ENCODE measurements at places on chromosomes 1 and 21.

- no peak for DNase-seq
Measured at GRCh38 chr1:19534281-19534680, 48.9 kb upstream of the CAPZB start.

DNA sequence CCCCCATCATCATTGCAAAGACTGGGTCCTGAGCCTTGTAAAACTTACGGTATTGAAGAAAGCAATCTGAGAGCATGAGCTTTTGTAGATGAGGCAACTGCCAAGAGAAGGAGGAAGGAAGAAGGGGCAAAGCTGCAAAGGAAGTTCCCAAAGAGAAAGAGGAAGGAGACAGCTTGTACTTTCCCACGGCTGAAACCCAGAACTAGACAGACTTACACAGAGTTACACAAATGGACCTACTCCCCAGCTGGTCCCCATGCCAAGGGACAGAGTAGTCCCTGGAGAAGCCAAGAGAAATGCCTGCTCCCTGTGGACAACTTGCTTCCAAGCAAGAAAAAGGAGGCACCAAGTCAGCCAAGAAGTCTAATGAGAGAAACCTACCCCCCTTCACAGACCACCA is 22.6 kb downstream of the SLC5A9 start:
- DNase-seq: no peak

GRCh38 chr1:2376931-2377672 is 14.3 kb downstream of the MORN1 start:
- DNase-seq: no peak

DNA sequence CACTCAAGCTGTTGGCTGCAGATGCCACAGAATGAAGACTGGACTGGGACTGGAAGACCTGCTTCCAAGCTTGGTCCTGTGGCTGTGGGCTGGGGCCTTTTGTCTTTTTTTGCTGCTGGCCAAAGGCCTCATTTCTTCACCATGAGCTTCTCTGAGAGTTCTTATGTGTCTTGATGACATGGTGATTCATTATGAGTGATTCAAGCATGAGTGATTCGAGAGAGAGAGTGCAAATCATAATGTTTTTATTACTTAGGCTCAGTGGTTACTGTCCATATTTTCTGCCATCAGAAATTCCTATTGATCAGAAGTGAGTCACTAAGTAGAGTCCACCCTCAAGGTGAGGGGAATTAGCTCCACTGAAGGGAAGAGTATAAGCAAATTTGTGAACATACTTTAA is 94.0 kb downstream of the PCP4 start:
- no peak for DNase-seq

DNA sequence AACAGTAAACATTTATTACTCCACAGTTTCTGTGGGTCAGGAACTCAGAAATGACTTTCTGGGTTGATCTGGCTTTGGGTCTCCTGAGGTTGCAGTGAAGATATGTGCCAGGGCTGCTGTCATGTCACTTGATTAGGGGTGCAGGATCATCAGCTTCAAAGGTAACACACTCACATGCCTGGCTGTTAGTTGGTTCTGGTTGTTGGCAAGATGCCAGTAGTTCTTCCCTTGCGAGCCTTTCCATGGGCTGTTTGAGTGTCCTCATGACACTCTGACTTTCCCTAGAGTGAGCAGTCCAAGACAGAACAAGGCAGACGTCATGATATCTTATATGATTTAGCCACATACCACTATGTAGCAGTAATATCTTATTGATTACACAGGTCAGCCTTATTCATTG is 1.8 kb downstream of the SWT1 start:
- no peak for DNase-seq

- DNase-seq: no peak
Measured at GRCh38 chr1:26102119-26102518, 9.5 kb upstream of the PDIK1L start.

GRCh38 chr1:14138135-14138506 is 438.1 kb downstream of the PRDM2 start:
- DNase-seq: no peak

- DNase-seq: no peak
Measured at GRCh38 chr1:13617773-13618172, 34.1 kb downstream of the PDPN start.

DNA sequence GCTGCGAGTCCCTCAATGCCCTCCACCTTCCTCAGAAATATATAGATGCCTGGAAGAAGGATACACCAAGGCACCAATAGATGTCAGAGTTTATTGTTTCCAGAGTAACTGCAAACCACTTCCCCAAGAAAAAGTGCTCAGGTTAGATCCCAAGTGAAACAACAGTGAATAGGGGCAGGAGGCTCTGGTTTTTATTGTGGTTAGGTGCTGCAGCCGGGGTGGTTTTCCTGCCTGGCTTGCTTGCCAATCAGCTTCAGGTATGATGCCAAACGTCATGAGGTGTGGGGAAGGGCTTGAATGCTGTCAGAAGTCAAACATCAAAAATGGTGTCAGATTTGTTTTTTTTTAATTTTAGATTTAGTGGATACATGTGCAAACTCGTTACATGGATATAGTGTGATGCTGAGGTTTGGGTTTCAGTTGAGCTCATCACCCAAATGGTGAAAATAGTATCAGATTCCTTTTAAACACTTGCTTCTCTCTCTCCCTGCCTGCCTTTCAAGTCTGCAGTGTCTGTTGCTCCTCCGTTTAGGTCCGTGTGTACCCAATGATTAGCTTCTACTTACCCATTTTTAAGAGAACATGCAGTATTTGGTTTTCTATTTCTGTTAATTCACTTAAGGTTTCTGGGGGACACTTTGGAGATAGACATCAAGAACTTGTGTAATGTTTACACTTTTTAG is 1317.0 kb downstream of the MRPL39 start:
- DNase-seq: no peak

DNA sequence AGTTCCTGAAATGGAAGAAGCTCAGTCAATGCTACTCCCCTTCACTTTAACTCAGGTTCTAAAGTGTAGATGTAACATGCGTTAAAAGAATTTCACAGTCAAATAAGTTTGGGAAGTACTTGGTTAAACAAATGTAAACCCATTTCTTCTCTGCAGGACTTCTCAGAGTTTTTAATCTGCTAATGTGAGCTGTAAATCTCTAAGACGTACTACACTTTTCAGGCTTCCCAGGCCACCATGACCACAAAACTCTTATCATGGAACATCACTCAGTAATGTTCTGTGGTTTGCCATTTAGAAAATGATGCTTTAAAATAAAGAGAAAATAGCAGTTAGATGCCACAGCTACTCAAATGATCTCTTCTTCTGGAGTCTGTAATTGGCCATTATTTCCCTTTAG is 104.3 kb downstream of the HHIPL2 start:
- no peak for DNase-seq

DNA sequence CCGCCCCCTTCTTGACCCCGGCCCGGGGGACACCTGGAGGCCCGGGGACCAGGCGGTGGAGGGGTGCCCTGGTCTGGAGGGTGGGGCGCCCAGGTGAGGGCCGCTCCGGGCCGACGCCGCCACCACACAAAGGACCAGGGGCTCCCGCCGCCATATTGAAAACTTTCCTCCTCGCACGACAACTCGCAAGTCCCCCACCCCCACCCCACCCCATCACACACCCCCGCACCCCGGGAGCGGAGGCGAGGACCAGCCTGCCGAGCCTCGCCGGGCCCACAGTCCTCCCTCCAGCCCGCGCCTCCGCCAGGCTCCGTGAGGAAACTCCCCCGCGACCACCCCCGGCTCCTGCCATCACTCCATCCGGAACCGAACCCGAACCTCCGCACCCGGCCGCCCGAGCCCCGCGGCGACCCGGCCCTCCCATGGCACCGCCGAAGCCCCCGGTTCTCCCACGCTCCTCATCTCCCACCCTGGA is 733 bp downstream of the KDM5B start:
- DNase-seq: no peak

- no peak for DNase-seq
Measured at GRCh38 chr1:194289569-194290266, 1103.3 kb upstream of the B3GALT2 start.

DNA sequence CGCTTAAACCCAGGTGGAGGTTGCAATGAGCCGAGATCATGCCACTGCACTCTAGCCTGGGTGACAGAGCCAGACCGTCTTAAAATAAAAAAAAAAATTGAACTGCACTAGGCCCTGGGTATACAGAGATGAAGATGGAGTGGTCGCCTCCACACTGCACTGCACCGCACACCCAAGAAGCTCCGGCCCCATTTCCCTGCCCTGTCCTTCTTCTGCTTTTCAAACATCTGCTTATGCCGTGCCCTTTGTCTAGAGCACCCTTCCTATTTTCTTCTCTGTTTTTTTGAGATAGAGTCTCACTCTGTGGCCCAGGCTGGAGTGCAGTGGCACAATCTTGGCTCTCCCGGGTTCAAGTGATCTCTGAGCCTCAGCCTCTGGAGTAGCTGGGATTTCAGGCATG is 17.4 kb downstream of the IQGAP3 start:
- DNase-seq: no peak

- no peak for DNase-seq
Measured at GRCh38 chr1:172338295-172338735, 82.2 kb upstream of the C1orf105 start.

DNA sequence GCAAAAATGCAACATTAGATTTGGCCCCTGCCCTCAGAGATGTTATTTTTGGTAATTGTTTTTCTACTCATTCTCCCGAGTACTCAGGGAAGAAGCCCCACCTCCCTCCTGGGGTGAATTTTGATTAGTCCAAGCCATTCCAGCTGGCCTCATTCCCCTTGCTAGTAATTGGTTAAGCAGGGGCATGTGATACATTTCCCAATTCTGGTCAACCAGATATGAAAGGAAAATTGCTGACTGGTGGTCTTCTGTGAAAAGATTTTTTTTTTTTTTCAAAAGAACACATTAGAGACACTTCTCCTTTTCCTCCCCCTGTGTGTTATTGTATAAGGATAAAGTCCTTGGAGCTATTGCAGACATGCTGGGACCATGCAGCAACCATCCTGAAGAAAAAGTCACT is 71.1 kb upstream of the AKT3 start:
- DNase-seq: no peak

- no peak for DNase-seq
Measured at GRCh38 chr1:8193840-8194406, 124.0 kb upstream of the SLC45A1 start.

GRCh38 chr1:199698222-199698621 is 329.3 kb upstream of the NR5A2 start:
- DNase-seq: no peak

DNA sequence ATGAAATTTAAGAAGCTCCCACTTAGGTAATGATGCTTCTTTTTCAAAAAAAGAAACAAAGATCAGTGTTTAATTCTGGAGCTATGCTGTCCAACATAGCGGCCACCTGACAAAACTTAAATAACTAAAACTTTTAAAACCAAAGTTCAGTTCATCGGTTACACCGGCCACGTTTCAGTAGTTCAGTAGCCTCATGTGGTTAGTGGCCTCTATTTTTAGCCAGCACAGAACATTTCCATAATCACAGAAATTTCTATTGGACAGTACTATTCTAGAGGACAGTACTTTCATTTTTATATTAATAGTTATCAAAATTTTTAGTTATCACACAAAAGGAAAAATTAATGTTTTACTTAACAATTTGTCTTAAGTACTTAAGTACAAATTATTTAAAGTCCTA is 141.0 kb downstream of the USP25 start:
- DNase-seq: no peak

DNA sequence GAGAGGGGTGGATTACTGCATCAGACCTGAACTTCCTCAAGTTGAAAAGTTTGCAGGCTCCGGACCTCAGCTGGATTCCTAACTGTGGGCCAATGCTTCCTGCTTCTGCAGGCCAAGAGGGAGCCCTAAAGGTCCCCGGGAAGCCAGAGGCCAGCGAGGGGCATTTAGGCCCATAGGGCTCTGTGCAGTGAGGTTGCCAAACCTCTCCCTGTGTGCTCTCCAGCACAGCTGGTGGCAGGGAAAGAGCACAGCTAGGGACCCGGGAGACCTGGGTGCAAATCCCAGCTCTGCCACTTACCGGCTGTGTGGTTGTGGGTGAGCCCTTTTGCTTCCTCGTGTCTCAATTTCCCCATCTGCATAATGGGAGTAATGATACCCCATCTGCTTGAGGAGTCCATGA is 100.5 kb downstream of the PAX7 start:
- DNase-seq: no peak

- DNase-seq: no peak
Measured at GRCh38 chr1:113947388-113948107, 18.4 kb downstream of the HIPK1 start.

DNA sequence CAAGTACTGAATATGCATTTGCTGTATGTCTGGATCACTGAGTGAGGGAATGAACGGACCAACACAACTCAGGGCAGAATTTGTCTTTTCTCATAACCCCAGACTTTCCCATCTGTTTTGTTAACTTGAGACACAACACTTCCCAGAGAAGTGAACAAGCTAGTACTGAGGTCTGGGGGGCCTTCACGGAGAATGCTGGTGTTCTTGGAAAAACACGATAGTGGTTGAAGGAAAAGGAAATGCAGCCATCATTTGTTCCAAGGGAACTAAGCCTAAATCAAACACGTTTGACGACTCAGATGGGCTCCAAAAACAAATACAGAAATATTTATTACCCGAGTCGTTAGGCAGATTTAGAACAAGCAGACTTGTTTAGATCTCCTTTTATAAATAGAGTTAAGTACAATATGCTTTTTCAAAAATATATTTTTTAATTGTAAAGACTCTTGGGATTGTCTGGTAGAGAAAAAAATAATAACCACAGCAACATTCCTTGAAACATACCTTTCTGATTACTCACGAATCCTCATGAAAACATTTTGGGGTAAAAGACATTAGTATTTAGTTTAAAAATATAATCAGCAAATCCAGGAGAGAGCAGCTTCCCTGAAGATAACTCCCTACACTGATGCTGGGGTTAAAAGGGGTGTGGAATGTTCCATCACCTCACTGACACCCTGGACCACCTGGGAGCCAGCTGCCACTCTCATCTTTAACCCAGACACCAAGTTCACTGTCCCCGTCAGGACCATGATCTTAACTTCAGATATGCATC is 427.7 kb upstream of the RUNX1 start:
- no peak for DNase-seq

- no peak for DNase-seq
Measured at GRCh38 chr21:27129215-27129614, 162.3 kb upstream of the ADAMTS5 start.

DNA sequence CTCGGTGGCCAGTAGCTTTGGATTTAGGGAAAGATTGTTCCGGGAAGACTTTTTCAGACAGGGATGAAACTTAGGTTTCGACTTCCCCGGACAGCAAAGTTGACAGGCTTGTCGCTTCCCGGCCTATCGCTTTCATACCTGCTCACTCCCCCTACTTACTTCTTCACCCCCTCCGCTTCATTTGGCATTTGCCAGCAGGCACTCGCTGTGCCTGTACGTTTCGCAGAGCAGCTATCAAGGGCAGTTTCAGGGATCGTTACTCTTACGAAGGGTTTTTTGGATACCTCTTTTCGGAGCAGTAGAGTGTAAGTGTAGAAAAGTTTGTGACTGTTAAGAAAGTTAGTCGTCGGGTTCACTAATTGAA is 393 bp downstream of the BLZF1 start:
- DNase-seq: no peak

- no peak for DNase-seq
Measured at GRCh38 chr1:30467101-30467500, 256.3 kb downstream of the MATN1 start.

All from HT-29 (cell line).